ENCODE measurements at places on chromosomes 7 and 10.

DNA sequence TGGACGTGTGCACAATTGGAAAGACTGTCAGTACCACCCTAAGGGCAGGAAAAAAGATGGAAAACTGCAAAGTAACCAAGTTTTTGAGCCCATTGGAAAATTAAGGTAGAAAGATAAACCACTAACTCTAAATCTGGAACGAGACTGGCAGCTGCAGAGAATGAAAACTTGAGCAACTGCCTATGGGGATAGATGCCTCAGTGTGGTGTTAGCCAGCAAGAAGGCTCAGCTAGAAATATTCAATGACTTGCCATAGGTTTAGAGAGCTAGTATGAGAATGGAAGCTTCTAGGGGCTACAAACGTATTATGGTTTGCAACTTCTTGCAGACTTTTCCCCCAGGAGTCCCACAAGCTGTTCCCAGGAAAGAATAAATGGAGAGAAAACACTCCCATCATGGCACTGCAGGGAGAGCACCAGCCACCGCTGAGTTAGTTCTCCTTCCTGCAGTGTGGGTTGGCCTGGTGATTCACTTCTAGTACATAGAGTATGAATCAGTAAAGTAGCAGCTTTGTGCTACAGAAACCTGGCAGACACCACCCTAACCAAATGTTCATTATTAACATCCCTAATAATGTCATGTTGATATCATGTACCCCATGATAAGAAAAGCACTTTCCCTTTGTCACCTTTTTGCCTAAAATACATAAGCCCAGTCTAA is 372.4 kb upstream of the VWC2 start:
- DNase-seq: no peak

GRCh38 chr7:134832367-134832766 is 52.9 kb downstream of the CALD1 start:
- DNase-seq: no peak

GRCh38 chr7:142420554-142421362 is 162.9 kb upstream of the PRSS58 start:
- no peak for DNase-seq

DNA sequence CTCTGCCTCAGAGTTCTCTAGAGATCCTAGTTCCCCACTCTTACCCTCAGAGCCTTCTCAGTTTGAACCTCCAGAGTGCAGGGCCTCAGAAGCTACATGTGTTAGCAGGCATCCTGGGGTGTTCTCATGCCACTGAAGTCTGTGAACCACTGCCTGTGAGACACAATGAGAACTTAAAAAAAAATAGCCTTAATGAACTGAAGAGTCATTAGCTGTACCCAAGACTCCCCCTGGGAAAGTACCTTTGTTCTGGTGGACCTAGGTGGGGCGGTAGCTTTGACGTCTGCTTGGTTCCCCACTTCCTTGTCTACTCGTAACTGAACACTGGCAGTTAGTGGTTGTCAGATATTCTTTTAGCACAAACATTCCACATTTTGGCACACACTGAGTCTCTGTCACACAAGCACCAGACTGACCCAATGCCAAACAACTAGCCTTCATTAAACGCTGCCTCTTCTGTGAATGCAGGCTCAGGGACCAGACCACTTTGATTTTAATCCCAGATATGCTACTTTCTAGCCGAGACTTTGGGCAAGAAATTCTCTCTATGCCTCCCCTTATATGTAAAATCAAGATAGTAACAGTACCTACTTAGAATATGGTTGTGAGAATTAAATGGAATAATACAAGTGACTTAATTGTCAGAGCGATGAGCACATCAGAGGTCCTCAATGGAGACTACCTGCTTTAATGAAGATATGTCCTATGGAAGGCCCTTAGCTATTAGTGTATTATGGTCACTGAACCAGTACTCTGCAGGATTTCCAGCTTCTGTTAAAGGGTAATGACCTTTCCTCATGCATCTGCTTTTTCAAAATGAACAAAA is 75.3 kb upstream of the CC2D2B start:
- DNase-seq: peak; percentile 48

GRCh38 chr7:2775376-2775775 is 68.7 kb downstream of the GNA12 start:
- no peak for DNase-seq

Data from CD4-positive, alpha-beta T cell treated with Interleukin-1 beta for 1 hour (primary cell).